MCF 10A (cell line): ENCODE measurements at places on chromosomes 3 and 15.

GRCh38 chr15:83764201-83764838, 110.4 kb downstream of the ADAMTSL3 start:
- no peak for DNase-seq

DNA sequence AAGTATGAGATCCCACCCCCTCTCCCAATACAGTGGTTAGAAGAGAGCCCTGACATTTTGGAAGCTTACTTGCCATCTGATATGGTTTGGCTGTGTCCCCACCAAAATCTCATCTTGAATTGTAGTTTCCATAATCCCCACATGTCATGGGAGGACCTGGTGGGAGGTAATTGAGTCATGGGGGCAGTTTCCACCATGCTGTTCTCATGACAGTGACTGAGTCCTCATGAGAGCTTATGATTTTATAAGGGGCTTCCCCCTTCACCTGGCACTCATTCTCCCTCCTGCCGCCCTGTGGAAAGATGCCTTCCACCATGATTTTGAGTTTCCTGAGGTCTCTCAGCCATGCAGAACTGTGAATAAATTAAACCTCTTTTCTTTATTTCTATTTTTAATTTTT, 28.8 kb upstream of the HES1 start:
- DNase-seq = no peak

DNA sequence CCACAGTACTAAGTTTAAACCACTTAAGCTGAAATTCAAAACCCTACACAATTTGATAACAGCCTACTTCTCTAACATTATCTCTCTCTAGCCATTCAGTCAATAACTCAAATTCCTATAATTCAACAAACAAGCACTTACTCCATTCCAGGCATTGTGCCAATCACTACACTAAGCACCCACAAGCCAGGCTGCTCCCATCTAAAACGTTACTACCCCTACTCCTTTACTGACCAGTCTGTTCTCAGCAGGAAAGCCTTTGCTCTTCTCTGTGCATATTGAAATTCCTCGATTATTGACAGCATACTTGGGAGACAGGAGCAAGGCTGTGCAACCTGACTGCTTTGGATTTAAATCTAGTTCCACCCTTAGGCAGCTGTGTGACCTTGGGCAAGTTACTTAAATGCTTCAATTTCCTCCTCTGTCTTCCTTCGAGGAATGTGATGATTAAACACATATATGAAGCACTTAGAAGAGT, 177.2 kb upstream of the THBS1 start:
- DNase-seq = peak; percentile 61

GRCh38 chr3:128971421-128972100, 22.3 kb downstream of the CFAP92 start:
- DNase-seq = peak; percentile 28

GRCh38 chr3:129045675-129046036, 14.9 kb upstream of the GP9 start:
- no peak for DNase-seq

DNA sequence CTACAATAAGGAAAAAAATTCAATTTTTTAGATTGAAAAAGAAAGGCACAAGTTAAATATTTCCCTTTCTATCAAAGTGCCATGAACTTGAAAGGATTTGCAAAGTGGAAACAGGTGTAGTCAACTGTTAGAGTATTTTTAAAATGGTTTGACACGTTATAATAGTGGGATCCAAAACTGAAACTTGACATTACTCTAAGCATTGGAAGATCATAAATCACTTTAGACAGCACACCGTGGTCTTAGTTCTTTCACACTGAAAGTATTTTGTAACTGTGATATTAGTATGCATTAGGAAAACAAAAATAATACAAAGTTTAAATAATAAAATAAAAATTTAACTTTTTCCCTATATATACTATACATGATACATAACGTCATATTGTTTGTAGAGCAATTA, 933.1 kb downstream of the EPHA3 start:
- no peak for DNase-seq

DNA sequence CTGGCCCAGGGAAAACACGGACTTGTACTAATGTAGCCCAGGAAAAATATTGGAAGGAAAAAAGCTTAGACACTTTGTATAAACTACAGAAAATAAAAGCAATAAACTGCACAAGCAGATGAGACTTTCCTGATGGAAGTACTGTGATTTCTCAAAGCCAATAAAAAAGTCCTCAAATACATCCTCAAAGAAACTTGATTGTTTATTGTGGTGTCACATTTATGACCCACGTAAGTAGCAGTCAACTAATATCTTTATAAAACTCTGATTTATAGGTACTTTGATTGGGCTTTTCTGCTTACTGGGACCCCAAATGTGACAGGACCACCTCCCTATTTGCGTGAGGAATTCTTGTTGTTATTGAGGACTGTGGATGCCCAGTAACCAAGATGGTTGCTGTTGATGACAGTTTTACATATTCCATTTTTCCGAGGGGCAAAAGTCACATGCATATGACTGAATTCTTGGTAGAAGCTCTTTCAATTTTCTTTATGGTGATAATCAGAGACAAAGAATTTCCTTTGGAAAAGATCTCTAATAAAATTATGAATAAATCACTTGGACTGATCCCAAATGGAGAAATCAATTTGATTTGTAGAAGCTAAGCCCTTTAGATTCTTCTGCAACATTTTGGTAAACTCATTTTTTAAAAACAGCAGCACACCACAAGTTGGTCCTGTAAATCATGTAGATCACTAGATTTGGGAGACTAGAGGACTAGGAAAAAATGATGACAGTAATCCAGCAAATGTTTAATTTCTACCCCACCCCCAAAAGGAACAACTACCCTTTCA, 159.0 kb upstream of the TSC22D2 start:
- no peak for DNase-seq

DNA sequence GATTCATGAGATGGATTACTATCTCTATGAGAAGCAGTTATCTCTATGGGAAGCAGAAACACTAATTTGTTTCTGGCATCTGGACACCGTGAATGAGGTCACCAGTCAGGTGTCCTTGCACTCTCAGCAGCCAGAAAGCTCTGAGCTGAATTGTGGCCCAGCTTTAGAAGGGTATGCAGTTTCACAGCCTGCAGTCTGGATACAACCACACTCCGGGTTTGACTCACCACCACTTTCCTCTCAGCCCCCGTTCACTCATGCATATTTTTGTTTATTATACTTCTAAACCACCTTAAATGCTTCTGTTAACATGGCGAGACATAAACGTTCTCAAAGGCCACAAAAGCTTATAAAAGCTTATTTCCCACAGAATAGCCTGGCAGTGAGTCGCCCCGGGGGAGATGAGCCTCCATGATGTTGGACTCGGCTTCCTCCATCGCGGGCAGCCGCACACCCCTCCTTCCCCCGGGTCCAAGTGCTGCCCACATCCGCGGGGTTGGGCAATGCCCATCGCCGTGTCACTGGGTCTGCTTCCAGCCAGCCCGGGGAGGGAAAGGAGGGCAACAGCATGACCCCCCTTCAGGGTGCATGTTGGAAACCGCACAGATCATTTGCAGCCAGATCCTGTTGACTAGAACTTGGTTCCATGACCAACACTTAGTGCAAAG, 16.8 kb upstream of the SLC41A3 start:
- DNase-seq = no peak

- peak; percentile 42 for DNase-seq
Observed at GRCh38 chr3:12287727-12288181, 1.1 kb upstream of the PPARG start.

GRCh38 chr3:167887096-167887495, 151.6 kb downstream of the SERPINI1 start:
- DNase-seq = peak; percentile 6
